Pons (tissue), 1 donor: ENCODE measurements at places on chromosomes 11 and 22.

DNA sequence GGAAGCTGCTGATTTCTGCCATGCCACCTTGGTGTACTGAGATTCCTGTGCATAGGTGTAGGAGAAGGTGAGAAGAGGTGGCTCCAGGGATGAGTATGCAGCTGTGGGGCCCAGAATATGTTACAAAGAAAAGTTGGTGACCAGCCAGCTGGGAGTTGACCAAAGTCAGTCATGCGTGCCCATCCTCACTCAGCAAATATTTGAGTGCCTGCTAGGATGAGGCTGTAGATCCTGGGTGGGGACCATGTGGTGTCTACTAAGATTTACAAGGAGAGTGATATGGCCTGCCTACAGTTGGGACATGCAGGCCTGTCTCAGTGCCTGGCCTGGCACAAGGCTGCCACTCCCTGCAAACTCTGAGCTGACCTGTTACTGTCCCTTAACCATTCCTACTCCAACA is 19.4 kb downstream of the RNF185 start:
- no peak for DNase-seq

DNA sequence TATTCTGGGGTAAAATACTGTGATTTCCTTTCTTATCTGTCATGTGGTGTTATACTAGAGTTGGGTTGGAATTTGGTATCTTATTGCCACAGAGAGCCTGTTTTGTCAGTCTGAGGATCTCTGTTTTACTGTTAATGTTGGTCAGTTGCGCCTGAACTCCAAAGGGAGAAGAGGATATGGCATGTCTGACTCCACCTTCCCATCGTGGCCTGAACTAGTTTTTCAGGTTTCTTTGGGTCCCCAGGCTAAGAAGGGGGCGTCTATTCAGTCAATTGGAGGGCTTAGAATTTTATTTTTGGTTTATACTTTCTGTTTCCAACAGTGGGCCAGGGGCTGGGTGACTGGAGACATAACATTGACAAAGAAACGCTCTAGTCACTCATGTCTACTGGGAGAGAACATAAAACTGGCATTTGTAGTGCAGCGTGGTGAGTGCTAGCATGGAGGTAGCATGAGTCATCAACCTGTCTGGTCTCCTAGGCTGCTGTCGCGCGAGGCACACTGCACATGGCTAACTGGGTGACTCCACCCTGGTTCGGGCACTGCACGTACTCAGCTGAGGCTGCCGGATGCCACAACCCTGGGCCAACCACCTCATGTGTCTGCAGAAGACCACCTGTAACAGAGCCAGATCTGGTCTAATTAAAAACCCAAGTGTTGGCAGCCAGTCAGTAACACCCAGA is 120.1 kb upstream of the OR9Q1 start:
- DNase-seq = no peak

GRCh38 chr11:68340784-68341556 is 28.6 kb downstream of the LRP5 start:
- no peak for DNase-seq

DNA sequence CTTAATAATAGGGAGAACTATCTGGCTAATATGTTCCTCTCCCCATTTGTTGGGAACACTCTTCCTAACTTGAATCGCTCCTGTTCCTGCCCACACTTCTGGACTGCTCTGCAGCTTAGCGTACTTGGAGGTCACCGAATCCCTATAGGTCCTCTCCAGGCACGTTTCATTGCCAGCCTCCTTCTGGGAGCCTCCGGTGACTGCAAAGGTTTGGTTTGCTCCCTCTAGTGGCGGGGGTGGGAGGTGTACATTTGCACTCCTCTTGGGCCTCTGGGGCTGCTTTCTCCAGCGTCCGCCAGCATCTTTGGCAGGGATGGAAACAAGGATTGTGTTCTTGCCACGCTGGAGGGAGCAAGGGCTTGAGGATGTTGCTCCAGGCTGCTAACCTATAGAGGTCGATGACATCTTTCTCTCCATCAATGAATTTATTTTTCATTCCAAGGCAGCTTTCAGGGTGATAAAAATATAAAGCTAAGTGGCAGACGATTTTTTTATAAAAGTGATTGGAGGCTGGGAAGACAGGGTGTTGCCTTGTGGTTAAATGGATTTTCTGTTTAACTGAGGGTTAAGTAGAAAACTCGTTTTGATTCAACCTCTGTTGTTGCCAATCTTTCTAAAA is 48.7 kb downstream of the TSPAN18 start:
- no peak for DNase-seq

DNA sequence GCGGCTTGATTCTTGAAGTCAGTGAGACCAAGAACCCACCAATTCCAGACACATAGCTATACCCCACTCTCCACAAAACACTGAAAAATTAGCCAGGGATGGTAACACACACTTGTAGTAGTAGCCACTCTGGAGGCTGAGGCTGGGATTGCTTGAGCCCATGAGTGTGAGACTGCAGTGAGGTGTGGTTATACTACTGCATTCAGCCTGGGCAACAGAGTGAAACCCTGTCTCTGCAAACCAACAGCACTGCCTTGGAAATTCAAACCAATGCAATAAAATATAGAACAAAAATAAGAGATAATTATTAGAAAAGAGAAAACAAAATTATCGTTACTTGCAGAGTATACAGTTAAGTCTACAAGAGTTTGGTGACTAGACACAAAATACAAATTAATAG is 20.2 kb upstream of the PRDM10 start:
- no peak for DNase-seq

DNA sequence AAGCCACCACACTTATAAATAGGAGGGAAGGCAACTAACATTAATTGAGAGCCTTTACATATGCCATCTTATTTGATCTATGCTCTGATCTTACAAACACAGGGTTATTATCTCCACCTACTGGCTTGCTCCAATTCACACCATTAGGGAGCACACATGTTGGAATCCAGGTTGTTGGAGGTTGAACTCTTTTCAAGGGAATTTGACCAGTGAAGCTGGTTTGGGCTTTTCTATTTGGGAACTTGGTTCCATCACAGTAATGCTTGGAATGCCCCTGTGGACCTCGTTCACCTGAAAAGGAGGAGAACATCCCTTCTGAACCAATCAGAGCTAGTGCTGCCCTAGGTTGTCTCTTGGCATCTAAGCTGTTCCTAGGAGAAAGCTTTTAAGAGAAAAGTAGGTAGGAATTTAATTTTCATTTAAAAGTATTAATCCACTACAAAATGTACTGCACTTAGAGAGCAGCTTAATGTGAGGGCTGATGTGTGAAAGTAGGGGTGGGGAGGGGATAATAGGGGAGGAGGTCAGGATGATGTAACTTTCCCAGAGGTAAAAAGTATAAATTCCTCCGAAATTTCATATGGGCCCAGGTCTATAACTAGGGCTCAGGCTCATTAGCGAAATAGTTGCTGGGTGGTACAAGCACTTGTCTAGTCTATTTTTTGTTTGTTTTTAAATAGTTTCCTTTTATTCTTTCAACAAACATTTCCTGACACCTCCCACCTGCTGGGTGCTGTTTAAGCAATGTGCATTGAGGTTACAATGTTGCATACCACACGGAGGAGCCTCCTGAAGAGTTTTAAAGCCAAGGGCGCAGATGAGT is 7.6 kb upstream of the MICAL2 start:
- no peak for DNase-seq

DNA sequence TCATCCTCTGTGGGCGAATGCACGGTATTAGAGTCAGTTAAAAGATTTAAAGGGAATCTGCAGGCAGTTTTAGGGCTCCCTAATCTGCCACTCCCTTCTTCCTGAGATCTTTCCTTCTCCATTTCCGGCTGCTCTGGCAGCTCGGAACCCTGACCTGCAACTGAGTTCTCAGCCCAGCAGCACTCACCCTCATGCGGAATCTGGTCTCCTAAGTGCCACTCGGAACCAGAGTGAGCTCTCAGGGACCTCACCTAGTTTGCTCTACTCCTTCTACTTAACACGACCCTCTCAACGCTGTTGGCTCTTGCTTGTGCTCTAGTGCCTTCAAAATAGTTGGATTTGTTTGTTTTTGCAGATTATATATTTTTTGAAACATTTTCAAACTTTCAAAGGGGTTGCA is 19.3 kb upstream of the IL10RA start:
- DNase-seq = no peak

DNA sequence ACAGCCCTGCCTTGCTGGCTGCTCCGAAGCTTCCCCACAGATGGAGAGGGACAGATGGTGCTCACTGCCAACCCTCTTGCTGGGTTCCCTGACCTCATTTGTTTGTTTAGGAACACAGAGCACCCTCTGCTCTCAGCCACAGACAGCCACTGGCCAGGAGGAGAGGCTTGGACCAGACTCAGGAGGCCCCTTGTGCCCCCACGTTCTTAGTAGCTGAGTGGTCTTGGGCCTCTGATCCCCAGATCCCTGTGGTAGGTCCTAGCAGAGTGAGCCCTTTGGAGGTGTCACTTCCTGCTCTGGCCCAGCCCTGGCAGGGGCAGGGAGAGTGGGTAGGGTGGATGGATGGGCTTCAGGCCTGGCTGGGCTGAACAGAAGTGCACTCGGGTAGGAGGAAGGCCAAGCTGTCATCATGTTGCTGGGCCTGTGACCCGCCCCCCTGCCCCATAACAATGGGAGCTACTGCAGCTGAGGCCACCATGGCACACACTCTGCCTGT is 84.0 kb downstream of the DHCR7 start:
- DNase-seq = peak; percentile 20

- peak; percentile 34 for DNase-seq
These were observed at the start of gene KLHL22 for GRCh38 chr22:20494978-20495860. Gene KLHL22 (minus strand): TSS chr22:20495795. CDS start chr22:20489211, 6,584 bp downstream.

- DNase-seq = no peak
These were observed 41.5 kb upstream of the CCND1 start for GRCh38 chr11:69599502-69599901.

GRCh38 chr22:50605613-50606074 is 5.1 kb downstream of the MAPK8IP2 start:
- no peak for DNase-seq

DNA sequence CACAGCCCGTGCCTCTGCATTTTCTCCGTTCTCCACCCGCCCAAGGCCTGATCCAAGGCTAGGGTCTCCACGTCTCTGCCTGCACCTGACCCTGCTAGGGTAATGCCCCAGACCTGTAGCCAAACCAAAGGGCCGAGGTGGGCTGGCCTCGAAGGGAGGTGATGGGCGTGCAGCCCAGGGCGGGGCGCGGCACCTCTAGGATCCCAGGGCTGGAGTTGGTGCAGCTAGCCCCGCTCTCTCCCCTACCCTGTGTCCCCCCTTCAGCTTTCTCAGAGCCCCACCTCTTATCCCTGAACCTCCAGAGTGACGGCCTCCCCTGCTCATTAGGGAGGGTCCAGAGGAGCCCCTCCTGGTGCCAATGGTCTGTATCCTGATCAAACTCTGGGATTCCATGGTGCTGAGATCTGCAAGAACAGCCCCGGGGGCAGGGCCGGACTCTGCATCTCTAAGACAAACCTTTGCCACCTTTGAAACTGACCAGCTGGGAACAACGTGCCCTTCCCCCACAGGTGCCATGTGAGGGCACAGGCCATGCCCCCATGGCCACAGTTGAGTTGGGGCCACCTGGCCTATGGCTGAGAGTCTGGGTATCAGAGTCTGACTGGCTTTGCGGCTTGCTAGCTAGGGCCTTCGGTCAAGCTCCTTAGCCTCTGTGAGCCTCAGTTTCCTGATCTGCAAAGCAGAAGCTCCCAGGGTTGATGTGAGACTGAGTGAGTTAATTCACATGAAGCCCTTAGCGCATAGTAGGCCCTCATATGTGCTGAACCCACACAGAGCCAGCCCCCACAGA is 23.1 kb upstream of the CBX7 start:
- no peak for DNase-seq

GRCh38 chr22:23116506-23117263 is 25.1 kb downstream of the RSPH14 start:
- DNase-seq = no peak

GRCh38 chr11:76226626-76227025 is 20.3 kb upstream of the WNT11 start:
- no peak for DNase-seq

DNA sequence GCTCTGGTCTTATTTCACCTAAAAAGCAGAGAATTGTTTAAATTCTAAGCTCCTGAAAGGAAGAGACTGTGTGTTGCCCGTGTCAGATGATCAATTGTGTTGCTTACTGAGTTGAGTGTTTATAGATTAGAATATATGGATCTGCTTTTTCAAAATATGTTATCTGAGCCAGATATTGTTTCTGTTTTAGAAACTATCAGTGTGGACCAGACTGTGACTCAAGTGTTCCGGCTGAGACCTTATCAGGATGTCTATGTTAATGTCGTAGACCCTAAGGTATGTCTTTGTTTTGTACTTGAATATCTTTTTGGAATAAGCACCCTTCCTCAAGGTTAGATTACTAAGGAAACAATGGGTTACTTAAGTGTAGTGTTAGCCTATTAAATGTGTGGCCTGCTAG is 11.0 kb downstream of the DEPDC5 start:
- DNase-seq = no peak

DNA sequence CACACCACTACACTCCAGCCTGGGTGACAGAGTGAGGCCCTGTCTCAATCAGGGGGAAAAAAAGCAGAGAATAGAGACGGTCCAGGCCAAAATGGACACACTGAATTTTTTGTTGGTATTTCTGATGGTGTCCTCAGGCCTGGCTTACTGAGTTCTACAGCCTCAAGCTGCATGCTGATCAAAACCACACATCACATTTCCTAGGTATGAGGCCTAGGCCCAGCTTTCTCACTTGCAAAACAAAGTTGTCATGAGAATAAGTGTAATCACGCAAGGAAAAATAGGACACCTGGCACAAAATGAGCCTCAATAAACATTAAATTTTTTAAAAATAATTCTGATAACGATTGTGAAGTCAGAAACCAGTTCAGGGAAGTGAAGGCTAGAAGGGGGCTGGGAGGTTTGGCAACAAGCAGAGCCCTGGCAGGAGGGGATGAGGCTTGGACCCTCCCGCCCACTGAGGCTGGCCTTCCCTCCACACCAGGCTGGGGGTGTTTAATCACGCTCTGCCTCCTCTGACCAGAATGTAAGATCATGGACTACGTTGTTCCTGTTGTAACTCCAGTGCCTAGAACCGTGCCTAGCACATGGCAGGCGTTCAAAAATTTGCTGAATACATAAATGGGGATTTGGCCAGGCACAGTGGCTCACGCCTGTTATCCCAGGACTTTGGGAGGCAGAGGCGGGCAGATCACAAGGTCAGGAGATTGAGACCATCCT is 18.1 kb downstream of the PACSIN2 start:
- no peak for DNase-seq

DNA sequence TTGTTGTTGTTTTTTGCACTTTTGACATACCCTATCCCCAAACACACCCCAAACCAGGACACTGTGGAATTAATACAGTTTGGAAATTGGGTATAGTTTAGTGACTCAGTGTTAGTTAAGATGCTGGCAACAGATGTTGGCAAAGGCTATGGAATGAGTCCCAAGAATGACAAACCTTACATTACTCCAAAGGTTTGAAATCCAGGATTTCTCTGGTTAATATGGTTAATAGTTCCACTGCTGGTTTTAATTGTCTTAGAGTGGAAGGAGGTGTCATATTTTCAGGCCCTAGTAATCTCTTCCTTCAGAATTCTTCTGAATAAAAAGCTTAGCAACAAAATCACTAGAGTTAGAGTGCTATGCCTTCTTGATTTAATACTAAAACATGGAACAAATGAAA is 775 bp downstream of the LPXN start:
- no peak for DNase-seq
